ENCODE measurements at places on chromosomes 5 and 9. TPM values are rescaled to one million over a fixed set of nuclear protein-coding genes. Genes with fewer than 3 reads are reported as not detected.

Gene VCAN
- 282 TPM for polyA plus RNA-seq

Gene HTR4
- polyA plus RNA-seq, result 0.17 TPM

Gene SMIM32
- 0.15 TPM for polyA plus RNA-seq

Gene PDGFRB
- polyA plus RNA-seq, result 139 TPM

DNA sequence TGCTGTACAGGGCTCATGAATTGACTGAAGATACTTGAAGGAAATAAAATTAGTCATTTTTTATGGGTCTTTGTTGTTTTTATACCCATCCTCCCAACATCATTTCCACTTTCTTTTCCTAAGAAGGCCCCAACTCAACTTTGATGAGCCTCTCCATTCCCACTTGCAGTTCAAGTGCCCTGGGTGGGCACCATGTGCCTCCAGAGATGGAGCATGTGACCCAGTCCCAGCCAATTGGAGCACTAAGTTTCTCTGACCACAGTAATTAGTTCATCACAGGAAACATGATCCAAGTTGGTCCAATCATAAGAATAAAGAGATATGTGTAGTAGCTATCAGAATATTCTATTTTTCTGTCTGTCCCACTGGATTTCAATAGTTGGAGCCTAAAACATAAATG lies 46.9 kb downstream of the HTR4 start:
- DNase-seq, result no peak

DNA sequence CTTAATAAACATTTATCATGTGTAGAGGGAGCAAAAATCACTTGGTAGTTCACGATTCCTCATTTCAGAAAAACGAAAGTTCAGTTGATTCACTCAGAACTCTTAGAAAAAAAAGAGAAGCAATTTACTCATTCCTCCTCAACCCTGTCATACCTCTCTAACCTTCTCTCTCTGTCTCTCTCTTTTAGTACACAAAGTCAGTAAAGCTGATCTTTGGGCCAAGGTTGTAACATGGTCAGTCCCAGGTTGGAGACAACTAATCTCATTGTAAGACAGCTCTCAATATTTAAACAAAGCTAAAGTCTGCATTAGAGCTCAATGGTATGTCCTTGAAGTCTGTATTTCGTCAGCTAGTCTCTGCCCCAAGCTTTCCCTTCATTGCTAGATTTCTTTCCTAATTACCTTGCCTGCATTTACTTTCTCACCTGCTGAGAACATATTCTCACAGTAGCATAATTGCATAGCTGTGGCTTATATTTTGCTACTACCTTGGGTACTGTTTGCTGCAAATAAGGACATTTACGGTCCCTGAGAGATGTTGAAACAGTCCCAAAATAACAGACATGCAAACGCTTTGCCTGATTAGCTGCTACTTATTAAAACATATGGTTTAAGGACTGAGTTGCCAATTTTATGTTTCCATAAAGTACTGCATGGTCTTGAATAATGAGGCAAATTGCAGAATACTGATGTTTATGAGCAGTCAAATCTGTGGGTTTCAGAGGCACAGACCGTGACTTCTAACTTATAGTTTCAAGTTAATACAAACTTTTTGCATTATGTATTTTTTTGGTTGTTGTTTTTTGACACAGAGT lies 138.3 kb downstream of the GPBP1 start:
- DNase-seq, result no peak

DNA sequence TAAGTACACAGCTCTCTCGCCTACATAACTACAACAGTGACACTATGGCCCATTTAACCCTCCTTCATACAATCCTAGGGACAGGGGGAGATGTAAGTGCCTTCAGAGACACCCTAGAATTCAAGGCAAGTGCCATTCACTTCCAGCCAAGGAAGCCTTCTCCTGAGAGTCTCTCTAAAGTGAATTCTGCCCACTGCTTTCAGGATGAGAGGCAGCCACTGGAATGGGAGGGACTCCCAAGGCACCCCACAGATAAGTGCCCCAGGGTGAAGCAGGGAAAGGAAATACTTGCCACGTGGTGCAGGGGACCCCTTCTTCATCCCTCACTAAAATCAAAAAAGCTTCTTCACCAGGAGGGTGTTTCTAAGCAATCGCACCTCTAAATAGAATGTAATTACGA lies 283.7 kb downstream of the ZNF608 start:
- no peak for DNase-seq

Data from left renal pelvis (tissue), 4 donors.